Activated CD8-positive, alpha-beta memory T cell treated with anti-CD3 and anti-CD28 coated beads for 1 hour (primary cell): ENCODE measurements at places on chromosomes 2 and 18.

GRCh38 chr18:21112140-21112473 is 494 bp upstream of the ROCK1 start:
- no peak for DNase-seq

DNA sequence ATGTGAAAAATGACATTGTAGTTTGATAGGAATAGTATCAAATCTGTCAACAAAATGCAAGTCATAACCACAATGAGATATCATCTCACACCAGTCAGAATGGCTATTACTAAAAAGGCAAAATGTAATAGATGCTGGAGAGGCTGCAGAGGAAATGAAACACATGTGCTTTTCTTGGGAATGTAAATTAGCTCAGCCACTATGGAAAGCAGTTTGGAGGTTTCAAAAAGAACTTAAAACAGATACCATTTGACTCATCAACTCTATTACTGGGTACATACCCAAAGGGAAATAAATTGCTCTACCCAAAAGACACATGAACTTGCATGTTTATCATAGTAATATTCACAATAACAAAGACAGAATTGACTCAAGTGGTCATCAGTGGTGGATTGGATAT is 572.6 kb downstream of the TRIB2 start:
- no peak for DNase-seq

DNA sequence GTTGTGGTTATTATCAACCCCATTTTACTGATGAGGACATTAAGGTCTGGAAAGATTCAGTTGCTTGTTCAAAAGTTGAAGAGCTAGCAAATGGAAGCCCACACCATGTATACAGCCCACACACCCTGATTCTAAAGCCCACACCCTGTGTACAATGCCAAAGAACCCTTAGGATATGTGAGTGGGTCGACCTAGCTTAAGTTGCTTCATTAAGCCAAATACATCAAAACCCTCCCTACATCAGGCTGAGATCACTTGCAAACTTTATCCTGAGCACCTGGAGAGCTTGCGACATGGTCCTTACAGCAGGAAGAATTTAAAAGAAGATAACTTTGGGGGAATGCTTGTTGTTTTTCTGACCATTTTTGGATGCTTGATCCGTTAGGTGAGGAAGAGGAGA is 435 bp upstream of the ARHGAP25 start:
- no peak for DNase-seq

DNA sequence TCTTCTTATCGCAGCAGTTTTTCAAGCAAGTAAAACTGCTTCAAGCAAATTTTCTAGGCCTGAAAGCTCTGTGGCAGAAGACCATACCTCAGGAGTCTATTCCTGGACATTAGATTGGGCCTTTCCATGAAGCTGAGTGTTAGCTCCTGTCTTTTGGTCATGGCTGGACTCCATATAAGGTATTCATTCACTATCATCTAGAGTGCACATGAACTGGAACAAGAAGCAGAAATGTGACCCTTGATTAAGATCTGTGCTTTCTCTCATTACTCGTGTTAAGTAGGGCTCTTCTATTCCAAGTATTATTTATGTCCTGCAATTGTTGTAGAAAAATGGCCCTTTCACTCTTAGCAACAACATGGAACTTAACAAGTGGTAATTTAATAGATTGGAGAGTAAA is 5.9 kb upstream of the GULP1 start:
- DNase-seq, result no peak

DNA sequence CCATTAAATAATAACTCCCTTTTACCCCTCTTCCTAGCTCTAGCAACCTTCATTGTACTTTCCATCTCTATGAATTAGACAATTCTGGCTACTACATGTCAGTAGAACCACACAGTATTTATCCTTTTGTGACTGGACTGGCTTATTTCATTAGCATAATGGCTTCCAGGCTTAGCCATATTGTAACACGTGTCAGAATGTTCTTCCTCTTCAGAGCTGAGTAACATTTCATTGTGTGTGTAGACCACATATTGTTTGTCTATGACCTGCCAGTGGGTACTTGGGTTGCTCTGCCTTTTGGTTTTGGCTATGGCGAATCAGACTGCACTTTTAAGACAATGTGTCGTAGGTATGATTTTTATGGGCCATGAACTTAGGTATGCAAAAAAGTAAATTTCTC is 20.9 kb downstream of the TSN start:
- no peak for DNase-seq

- DNase-seq, result no peak
Observed at GRCh38 chr2:239268549-239268948, 132.3 kb downstream of the HDAC4 start.

GRCh38 chr2:138359532-138359931 is 142.0 kb upstream of the SPOPL start:
- no peak for DNase-seq

DNA sequence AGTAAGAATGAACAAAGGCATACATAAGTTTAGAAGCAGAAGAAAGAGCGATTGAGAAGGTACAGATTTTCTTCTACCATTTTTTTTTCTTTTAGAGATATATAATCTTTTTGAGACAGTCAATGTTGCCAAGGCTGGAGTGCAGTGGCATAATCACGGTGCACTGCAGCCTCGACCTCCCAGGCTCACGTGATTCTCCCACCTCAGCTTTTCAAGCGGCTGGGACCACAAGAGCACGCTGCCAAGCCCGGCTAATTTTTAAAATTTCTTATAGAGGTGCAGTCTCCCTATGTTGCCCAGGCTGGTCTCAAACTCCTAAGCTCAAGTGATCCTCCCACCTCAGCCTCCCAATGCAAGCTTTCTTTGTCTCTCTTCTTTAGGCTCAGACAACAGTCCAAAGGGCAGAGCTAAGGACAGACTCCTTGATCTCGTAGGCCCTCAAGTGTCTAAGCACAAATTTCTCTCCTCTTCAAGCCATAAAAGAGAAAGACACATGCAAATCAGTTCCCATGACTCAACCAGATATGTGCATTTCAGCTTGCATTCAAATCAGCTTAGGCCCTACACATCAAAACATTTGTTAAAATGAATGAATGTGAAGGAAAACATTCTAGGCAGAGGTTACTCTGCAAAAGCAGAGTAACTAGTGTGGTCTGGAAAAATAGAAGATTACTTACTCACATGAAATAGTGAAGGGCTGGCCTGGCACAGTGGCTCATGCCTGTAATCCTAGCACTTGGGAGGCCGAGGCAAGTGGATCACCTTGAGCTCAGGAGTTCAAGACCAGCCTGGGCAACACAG is 18.0 kb downstream of the ITSN2 start:
- no peak for DNase-seq

DNA sequence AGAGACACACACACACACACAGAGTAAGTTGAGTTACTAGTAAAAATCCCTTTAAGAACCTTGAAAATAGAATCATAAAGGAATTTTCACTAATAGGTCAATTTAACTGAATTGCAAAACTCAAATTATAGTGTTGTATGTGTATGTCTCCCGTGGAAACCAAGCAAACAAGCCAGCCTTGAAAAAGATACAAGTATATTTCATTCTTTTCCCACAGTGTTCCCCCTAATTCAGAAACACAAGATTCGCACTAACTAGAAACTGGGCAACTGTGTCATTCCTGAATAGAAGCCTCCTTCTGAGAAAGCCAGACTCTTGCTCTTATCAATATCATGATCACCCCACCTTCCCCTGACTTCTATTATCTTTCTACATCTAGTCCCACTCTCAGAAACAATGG is 229.5 kb downstream of the PIEZO2 start:
- no peak for DNase-seq

DNA sequence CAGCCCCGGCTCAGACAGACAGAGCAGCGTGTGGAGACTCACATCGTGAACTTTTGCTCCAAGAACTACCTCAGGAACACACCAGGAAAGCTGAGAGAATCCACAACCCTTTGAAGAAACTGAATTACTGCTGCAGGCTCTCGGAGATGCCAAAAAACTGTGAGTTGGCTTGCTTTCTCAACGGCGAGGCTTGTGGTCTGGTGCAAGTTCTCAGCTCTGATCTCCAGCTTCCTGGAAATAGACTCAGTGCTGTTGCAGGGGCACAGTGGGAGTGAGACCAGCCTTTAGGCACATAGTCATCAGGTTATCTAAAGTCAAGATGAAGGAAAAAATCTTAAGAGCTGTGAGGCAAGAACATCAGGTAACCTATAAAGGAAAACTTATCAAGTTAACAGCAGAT is 273.7 kb upstream of the LRATD1 start:
- DNase-seq, result no peak

DNA sequence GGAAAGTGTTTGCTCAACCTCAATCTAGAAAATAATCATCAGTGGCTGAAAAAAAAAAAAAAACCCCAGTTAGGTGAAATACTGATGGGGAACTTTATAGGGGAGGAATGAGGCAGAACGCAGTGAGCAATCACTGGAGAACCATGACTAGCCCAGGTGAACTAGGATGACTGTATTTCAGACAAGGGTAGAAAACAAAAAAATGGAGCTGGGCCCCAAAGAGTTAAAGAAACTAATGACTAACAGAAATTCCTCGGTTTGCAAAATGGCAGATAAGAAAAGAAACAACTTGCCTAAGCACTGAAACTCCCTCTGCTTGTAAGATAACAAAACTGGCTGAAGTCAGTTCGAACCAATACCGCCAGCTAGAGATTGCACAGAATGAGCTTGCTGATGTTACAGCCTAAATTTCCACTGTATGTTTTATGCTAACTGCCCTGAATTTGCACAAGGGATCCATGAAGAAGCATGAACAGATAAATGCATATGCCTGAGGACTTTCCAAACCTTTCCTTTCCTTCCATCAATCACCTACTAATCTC is 245.9 kb downstream of the METTL4 start:
- DNase-seq, result no peak

DNA sequence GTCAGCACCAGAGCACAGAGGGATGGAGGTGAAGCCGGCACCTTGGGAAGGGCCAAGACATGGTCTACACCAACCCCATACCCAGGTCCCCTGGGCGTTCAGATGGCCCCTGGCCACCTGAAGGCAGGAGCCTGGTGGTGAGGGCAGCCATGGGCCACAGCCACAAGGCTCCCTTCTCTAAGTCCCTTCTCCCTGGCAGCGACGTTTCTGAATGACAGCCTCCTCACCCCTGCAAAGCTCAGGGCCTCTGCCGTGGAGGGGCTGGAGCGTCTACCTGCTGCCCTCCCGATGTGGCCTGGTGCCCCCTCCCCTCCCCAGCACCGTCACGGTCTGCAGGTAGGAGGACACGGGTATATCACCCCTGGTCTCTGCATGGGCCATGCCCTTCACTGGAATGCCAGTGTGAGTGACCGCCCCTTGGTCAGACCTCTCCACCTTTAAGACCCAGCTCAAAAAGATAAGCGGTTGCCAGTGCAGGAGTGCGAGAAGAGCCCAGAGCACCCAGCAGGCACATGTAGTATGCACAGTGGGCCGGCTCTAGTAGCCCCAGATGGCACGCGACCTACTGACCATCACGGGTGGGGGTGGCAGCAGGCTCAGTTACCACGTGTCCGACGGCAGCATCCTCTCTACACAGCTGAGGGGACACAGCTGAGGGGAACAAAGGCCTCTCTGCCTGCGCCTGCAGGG is 46.6 kb downstream of the HS6ST1 start:
- DNase-seq, result no peak

- no peak for DNase-seq
Observed at GRCh38 chr2:241686324-241686649, 328 bp downstream of the DTYMK start.

- no peak for DNase-seq
Observed at GRCh38 chr2:31476511-31477180, 62.1 kb upstream of the XDH start.

DNA sequence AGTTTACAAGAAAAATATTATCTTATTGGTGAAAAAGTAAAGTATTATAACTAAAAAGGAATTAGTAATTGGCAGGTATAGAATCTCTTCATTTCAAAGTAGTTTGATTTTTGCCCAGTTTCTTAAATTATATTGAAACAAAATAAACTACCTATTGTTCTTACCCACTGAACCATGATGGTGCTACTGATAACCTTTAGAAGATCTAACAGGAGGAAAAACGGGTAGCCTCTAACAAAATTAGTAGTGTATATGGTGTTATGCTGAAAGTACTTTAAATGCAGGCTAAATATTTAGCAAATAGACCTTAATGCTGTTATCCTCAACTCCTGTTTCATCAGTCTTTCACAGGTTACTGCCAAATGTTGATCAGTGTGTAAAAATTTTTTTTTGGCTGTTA is 19.1 kb downstream of the MRPS9 start:
- DNase-seq, result no peak

GRCh38 chr2:236932831-236933361 is 152.8 kb upstream of the COPS8 start:
- DNase-seq, result no peak

- no peak for DNase-seq
Observed at GRCh38 chr2:28377195-28377816, 15.4 kb upstream of the FOSL2 start.

DNA sequence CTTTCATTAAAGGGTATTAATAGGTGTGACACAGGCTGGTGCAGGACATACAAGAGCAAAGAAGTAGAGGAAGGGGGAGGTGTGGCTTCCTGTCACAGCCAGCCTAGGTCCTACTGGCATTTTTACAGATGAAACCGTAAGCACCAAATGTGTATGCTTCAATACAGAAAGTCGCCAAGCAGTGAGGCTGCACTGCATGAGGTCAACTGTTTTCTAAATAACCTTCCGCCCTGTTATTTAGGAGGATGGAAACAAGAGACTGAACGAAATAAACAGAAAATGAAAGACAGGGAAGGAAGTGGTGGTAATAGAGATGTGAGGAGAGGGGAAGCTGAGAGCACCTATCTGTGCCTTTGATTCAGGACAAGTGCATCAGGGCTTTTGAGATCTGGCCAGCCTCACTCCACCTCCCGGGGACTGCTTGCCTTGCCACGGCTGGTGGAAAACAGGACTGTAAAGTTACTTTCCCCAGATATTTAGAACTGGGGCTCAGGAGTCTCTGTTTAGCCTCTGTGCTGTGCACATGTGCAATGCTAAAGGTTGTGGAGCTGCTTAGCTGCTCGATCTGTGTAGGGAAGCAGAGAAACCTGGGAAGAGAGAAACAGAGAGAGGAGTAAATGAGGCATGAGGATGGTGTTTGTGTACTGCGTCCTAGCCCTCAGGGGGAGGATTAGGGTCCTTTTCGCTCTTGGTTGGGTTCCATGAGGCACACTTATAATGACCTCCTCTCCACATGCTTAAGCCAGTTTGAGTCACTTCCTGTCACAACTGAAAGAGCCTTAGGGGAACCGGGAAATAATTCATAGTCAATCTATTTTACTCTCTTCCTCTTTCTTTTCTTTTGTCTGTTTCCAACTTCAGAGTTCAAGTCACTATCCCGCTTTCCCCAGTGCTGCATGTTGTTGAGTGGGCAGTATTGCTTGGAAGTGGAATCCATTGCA is 62.3 kb upstream of the BOD1L2 start:
- DNase-seq, result no peak

GRCh38 chr2:224958873-224959272 is 83.4 kb downstream of the DOCK10 start:
- DNase-seq, result no peak

GRCh38 chr2:151096235-151096634 is 165.4 kb downstream of the RBM43 start:
- no peak for DNase-seq

DNA sequence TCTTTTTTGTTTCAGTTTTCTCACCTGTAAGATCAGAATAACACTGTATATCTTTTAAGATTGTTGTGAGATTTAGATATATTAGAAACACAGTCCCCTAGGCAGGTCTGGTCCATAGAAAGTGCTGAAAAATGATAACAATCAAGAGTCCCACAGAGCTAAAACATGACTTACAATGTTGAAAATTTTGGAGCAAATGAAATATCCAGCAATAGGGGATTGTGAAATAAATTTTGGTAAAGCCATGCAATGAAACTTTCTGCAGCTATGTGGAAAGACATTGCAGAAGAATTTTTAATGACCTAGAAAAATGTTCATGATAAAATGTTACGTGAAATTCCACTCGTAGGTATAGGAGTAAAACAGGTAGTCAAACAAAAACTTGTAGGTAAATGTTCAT is 127.6 kb upstream of the SERPINE2 start:
- no peak for DNase-seq
